ENCODE measurements at places on chromosomes 2 and 18. TPM values are rescaled to one million over a fixed set of nuclear protein-coding genes. Genes with fewer than 3 reads are reported as not detected.

The WDR35 gene
- 4.2 TPM for total RNA-seq

The SH2D6 gene
- 0.82 TPM for total RNA-seq

The GALNT14 gene
- 0.42 TPM for total RNA-seq

The CNRIP1 gene
- not detected for total RNA-seq

The FAM124B gene
- total RNA-seq, result 0.23 TPM

The CHRNG gene
- not detected for total RNA-seq

The CRACDL gene
- total RNA-seq, result 0.35 TPM

The TIA1 gene
- 131 TPM for total RNA-seq

The SCYGR4 gene
- not detected for total RNA-seq

The ERICH2 gene
- total RNA-seq, result not detected

The CELF4 gene
- total RNA-seq, result not detected

The RAX gene
- not detected for total RNA-seq

The KCNS3 gene
- total RNA-seq, result not detected

The MATN3 gene
- total RNA-seq, result not detected

The TCF23 gene
- total RNA-seq, result not detected
